ENCODE measurements at places on chromosomes 13 and 19.

DNA sequence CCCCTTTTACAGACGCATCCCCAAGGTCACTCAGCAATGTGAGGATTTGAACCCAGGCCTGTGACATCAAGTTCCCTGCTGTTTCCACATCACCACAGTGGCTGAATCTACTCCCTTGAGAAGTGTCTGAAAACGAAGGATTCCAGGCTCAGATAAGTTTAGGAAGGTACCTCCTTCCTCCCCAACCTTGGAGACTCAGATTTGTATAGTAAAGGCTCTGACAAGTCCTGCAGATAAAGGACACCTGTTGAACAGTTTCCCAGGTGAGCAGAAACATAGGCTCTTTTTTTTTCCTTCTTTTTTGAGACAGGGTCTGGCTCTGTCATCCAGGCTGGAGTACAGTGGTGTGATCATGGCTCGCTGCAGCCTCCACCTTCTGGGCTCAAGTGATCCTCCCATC, 56.4 kb upstream of the PTPRS start:
- no peak for DNase-seq

GRCh38 chr13:20547479-20547908, 19.5 kb upstream of the IFT88 start:
- no peak for DNase-seq

DNA sequence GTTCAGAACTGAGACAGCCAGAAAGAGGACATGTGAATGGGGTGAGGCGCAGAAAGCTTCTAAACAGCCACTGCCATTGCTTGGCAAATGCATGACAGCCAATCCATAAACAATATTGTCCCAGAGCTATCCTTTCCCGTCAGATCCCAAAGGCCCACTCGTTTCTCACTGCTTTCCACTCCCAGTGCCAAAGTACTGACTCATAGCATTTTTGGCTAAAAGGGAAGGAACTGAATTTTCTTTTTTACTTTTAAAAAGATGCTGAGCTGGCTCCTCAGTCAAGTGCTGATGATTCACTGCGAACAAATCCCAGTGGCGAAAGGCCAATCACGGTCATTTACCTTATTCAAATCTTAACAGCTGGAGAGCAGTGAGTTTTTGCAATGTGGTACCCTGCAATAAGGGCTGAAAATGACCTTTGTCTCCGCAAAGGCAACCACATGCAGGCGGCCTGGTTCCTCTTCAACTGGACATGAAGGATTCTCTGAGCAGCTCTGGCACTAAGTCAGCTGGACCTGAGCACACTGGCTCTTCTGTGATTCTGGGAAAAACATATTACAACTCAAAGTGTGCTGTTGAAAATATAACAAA, 151.7 kb downstream of the DCLK1 start:
- DNase-seq: no peak

GRCh38 chr13:79679334-79679733, 198.4 kb downstream of the NDFIP2 start:
- no peak for DNase-seq

GRCh38 chr13:48515732-48516131, 17.1 kb downstream of the RCBTB2 start:
- no peak for DNase-seq

- DNase-seq: no peak
These were observed 84.5 kb downstream of the DCLK1 start for GRCh38 chr13:36046672-36047071.

GRCh38 chr13:48629277-48629676, 24.5 kb upstream of the CYSLTR2 start:
- no peak for DNase-seq

DNA sequence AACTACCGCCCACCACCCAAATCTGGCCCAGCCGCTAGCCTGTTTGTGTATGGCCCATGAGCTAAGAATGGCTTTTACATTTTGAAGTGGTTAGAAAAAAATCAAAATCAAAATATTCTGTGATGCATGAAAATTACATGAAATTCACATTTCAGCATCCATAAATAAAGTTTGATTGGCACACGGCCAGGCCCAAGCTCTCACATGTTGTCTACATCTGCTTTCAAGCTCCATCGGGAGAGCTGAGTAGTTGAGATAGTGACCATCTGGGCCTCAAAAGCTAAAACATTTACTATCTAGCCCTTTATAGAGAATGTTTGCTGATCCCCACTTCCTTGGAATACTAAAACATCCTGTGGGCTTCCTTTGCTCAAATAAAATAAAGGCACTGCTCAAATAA, 14.5 kb downstream of the RFX2 start:
- no peak for DNase-seq

DNA sequence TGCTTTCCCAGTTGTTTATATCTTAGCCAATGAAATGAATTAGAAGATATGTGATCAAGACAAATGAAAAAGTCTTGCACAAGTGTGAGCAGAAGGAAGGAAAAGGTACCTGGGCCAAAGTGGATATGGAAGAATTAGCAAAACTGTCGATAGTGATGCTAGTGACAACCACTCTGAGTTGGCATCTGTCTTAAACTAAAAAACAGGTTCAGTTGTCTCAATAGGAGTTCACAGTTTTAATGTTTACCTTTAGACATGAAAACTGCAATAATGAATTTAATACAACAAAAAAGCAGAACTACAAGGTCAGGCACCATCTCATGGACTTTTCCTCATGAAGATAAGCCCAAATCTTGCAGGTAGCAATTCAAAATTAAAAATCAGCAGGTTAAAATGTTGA, 688.5 kb downstream of the EFNB2 start:
- no peak for DNase-seq

DNA sequence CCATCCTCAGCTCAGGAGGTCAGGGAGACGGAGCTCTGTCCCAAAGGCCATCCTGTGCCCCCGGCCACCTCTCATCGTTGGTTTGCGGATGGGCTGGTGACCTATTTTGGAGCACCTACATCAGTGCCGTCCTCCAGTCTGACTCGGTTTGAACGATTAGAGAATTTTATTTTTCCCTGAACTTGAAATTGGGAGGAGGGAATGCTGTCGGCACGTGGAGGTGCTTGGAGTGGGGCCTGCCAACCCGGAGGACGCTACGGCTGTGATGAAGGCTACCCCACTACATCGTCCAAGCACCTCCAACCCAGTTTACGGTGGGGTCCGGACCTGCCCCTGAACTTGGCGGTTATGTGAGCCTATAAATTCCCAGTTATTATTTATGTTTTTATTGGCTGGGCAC, 3.0 kb upstream of the ZNF554 start:
- DNase-seq: no peak

GRCh38 chr13:29328501-29328900, 267.0 kb downstream of the SLC7A1 start:
- DNase-seq: no peak

DNA sequence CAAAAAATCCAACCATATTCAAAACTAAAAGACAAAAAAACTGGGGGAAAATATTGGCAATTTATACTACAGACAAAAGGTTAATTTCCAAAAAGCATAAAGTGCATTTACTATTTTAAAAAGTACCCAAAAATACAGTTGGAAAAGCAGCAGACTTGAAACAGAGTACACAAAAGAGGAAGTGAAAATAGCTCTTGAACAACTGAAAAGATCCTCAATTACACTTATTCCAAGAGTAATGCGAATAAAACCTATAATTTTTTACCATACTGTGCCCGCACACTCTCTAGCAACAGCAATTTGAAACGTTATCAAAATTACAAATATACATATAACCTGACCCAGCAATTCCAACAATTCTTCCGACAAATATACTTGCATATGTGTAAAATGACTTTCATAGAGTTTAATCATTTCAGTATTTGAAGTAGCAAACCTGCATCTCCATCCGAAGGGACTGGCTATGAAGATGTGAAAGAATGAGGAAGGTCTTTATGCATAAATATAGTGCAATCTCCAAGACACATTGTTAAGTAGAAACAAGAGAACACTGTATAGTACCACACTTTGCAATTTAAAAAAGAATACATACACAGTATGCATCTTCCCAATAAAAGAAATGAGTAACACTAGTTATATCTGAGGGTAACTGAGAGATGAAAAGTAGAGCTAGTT, 25.4 kb downstream of the ALG5 start:
- DNase-seq: no peak

GRCh38 chr13:67916650-67917049, 686.5 kb upstream of the PCDH9 start:
- DNase-seq: no peak
